ENCODE measurements at places on chromosomes 2 and 18. TPM values are rescaled to one million over a fixed set of nuclear protein-coding genes. Genes with fewer than 3 reads are reported as not detected.

The NUP35 gene
- 11.6 TPM for total RNA-seq

The LIMS3 gene
- total RNA-seq: 2.8 TPM

The EHBP1 gene
- total RNA-seq: 33.6 TPM

The SLC4A3 gene
- total RNA-seq: 2.7 TPM

The MAP3K19 gene
- not detected for total RNA-seq

The TMEM198 gene
- total RNA-seq: 1.1 TPM

The NGEF gene
- total RNA-seq: not detected

The XDH gene
- not detected for total RNA-seq

The MYOM1 gene
- 2.7 TPM for total RNA-seq

The POTEI gene
- not detected for total RNA-seq

The EPHA4 gene
- 21.0 TPM for total RNA-seq

The CAVIN2 gene
- 185 TPM for total RNA-seq

The MOCOS gene
- 2.7 TPM for total RNA-seq

The GRB14 gene
- total RNA-seq: 2.7 TPM

The PCARE gene
- not detected for total RNA-seq

The SLC16A14 gene
- total RNA-seq: 15.2 TPM

The DSC2 gene
- 15.9 TPM for total RNA-seq

The ILKAP gene
- 47.1 TPM for total RNA-seq

The MERTK gene
- 102 TPM for total RNA-seq

The SPC25 gene
- total RNA-seq: 0.25 TPM

The PPP1CB gene
- 201 TPM for total RNA-seq

Measured in spleen (tissue), 13 donors.